Mesenteric fat pad (tissue), 1 donor: ENCODE measurements at places on chromosomes 2 and 18. TPM values are rescaled to one million over a fixed set of nuclear protein-coding genes. Genes with fewer than 3 reads are reported as not detected.

- no peak for DNase-seq
Observed at GRCh38 chr2:225108805-225109204, 66.5 kb upstream of the DOCK10 start.

- no peak for DNase-seq
Observed at GRCh38 chr18:59570101-59570775, 127.0 kb downstream of the CCBE1 start.

Gene TMEM37
- 56.4 TPM for total RNA-seq

- no peak for DNase-seq
Observed at GRCh38 chr18:57630754-57631595, 9.3 kb upstream of the NARS1 start.

Gene IL36B
- not detected for total RNA-seq
